Sigmoid colon (tissue), 7 donors: ENCODE measurements at places on chromosomes 6 and 20. TPM values are rescaled to one million over a fixed set of nuclear protein-coding genes. Genes with fewer than 3 reads are reported as not detected.

Gene ECT2L
- not detected for total RNA-seq

Gene FAM83C
- total RNA-seq: not detected

Gene PARD6B
- 0.95 TPM for total RNA-seq

- peaks cover 4% of the 10 kb centered on the region for H3K27me3 ChIP-seq
- no peak overlapping the region for H3K4me3 ChIP-seq
- H3K27ac ChIP-seq: no peak overlapping the region
- H3K36me3 ChIP-seq: no peaks in the 10 kb centered on the region
- peaks cover 6% of the 10 kb centered on the region for H3K4me1 ChIP-seq
Measured at GRCh38 chr20:57622579-57623381, 2.6 kb upstream of the ZBP1 start.
